ENCODE measurements at places on chromosomes 3 and 15. TPM values are rescaled to one million over a fixed set of nuclear protein-coding genes. Genes with fewer than 3 reads are reported as not detected.

The RASGRF1 gene
- polyA plus RNA-seq: not detected

The VGLL3 gene
- not detected for polyA plus RNA-seq

The CAND2 gene
- polyA plus RNA-seq: 0.12 TPM

The TRH gene
- polyA plus RNA-seq: not detected

The THPO gene
- not detected for polyA plus RNA-seq

The NGLY1 gene
- 98.3 TPM for polyA plus RNA-seq

The BLM gene
- polyA plus RNA-seq: 6.8 TPM

The CNTN4 gene
- polyA plus RNA-seq: not detected

The GRAMD2A gene
- polyA plus RNA-seq: not detected

The USP4 gene
- polyA plus RNA-seq: 61.9 TPM

The YEATS2 gene
- 3.4 TPM for polyA plus RNA-seq

DNA sequence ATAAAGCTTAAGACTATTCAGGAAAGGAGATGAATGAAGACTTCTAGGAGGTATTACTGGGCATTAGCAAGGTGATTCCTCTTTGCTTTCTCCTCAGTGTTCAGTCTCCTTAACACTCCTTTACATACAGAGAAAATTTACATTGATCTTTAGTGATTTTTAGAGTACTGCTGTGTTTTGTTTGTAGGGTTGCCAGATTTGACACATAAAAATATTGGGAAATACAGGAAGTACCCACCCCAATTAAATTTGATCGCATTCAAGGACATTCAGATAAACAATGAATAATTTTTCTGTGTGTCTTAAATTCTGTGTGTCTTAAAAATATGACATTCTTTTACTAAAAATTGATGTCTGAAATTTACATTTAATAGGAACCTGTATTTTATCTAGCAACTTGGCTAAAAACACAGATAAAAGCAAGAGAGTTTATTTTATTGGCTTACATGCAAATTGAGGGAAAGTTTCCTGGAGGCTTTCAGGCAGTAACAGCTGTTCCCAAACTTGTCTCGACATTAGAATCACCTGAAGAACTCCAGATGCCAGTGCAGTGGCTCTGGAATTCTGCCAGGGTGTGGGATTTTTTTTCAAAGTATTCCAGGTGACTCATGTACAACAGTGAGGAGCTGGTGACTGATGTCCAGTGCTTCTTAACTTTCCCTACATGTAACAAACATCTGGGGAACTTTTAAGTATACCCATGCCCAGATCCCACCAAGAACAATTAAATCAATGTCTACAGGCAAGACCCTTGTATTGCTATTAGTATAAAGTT is 23.4 kb upstream of the PLOD2 start:
- DNase-seq: no peak
- no peaks in the 10 kb centered on the region for H3K36me3 ChIP-seq
- H3K27ac ChIP-seq: no peak overlapping the region
- no peak overlapping the region for H3K4me3 ChIP-seq

GRCh38 chr3:12454076-12454815 is 30.0 kb upstream of the TSEN2 start:
- no peaks in the 10 kb centered on the region for H3K36me3 ChIP-seq
- H3K27ac ChIP-seq: no peak overlapping the region
- H3K27me3 ChIP-seq: no peaks in the 10 kb centered on the region
- H3K4me3 ChIP-seq: no peak overlapping the region
- no peaks in the 10 kb centered on the region for H3K4me1 ChIP-seq

DNA sequence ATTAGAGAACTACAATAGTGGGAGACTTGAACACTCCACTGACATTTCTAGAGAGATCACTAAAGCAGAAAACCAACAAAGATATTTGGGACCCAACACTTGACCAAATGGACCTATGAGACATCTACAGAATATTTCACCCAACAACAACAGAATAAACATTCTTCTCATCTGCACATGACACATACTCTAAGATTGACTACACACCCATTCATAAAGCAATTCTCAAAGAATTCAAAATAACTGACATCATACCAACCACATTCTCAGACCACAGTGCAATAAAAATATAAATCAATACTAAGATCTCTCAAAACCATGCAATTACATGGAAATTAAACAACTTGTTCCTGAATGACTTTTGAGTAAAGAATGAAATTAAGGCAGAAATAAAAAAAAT is 473.7 kb downstream of the LPP start:
- peaks cover 13% of the 10 kb centered on the region for H3K4me1 ChIP-seq
- no peak overlapping the region for H3K4me3 ChIP-seq
- no peaks in the 10 kb centered on the region for H3K27me3 ChIP-seq
- H3K27ac ChIP-seq: peak overlapping the region; percentile 87

DNA sequence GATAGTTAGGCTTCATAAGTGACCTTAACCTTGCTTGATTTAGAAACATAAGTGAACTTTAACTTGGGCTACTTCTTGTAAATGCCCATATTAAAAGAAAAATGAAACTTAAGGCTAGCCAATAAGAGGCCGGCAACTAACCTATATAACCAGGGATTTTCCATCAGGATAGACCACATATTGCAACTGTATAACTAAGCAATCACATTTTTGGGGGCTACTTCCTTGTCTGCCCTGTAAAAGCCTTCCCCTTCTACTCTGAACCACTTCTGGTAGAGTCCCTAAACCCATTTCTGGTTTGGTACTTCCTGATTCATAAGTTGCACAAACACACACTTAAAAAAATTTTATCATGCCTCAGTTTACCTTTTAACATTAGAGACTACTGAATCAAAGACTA is 150.9 kb upstream of the UBE2E2 start:
- peaks cover 4% of the 10 kb centered on the region for H3K4me1 ChIP-seq
- H3K4me3 ChIP-seq: no peak overlapping the region
- DNase-seq: no peak
- H3K27ac ChIP-seq: no peak overlapping the region
- peaks cover 3% of the 10 kb centered on the region for H3K36me3 ChIP-seq
- H3K27me3 ChIP-seq: no peaks in the 10 kb centered on the region

DNA sequence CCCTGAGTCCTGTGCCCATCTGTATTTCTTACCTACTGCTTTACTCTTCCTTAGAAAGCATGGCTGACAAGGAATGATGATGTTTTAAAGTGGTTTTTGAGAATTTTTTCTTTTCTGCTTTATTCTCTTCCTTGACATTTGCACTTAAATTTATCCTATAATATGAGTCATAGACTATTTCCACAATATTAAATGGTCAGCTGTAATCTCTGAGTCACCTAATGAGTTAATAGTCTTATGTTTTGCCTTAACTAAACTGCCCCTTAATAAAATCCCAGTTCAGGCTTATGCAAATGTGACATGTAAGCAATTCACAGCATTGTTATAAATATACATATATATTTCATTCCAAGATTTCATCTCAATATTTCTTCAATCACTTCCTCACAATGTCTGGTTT is 23.8 kb downstream of the MEIS2 start:
- no peak overlapping the region for H3K4me3 ChIP-seq
- H3K4me1 ChIP-seq: no peaks in the 10 kb centered on the region
- H3K27ac ChIP-seq: no peak overlapping the region
- no peaks in the 10 kb centered on the region for H3K36me3 ChIP-seq

- no peaks in the 10 kb centered on the region for H3K36me3 ChIP-seq
- no peak for DNase-seq
- no peaks in the 10 kb centered on the region for H3K4me1 ChIP-seq
- no peak overlapping the region for H3K27ac ChIP-seq
Observed at GRCh38 chr3:18086078-18086477, 339.1 kb downstream of the SATB1 start.

- no peak for DNase-seq
- H3K27me3 ChIP-seq: no peaks in the 10 kb centered on the region
- peaks cover 78% of the 10 kb centered on the region for H3K4me1 ChIP-seq
Observed at GRCh38 chr3:71127052-71127831, 456.3 kb downstream of the FOXP1 start.

- H3K4me1 ChIP-seq: no peaks in the 10 kb centered on the region
- no peaks in the 10 kb centered on the region for H3K27me3 ChIP-seq
- H3K4me3 ChIP-seq: no peak overlapping the region
- DNase-seq: no peak
Observed at GRCh38 chr3:141921316-141921715, 44.9 kb downstream of the ATP1B3 start.

GRCh38 chr3:36907911-36908646 is 36.8 kb downstream of the TRANK1 start:
- peaks cover 72% of the 10 kb centered on the region for H3K4me1 ChIP-seq
- peak overlapping the region; percentile 90 for H3K4me3 ChIP-seq
- H3K27ac ChIP-seq: peak overlapping the region; percentile 97
- H3K27me3 ChIP-seq: no peaks in the 10 kb centered on the region

- no peak overlapping the region for H3K27ac ChIP-seq
- H3K27me3 ChIP-seq: no peaks in the 10 kb centered on the region
- no peaks in the 10 kb centered on the region for H3K36me3 ChIP-seq
Observed at GRCh38 chr3:117263270-117263669, 553.7 kb downstream of the TUSC7 start.

- H3K36me3 ChIP-seq: no peaks in the 10 kb centered on the region
- DNase-seq: no peak
- H3K27me3 ChIP-seq: no peaks in the 10 kb centered on the region
- no peak overlapping the region for H3K27ac ChIP-seq
- H3K4me3 ChIP-seq: no peak overlapping the region
Observed at GRCh38 chr3:82790307-82791097, 1029.1 kb upstream of the GBE1 start.

GRCh38 chr15:88400084-88400483 is 67.1 kb downstream of the MRPL46 start:
- H3K4me1 ChIP-seq: peaks cover 33% of the 10 kb centered on the region
- DNase-seq: no peak
- no peaks in the 10 kb centered on the region for H3K36me3 ChIP-seq
- H3K27ac ChIP-seq: peak overlapping the region; percentile 57
- H3K4me3 ChIP-seq: no peak overlapping the region
- H3K27me3 ChIP-seq: no peaks in the 10 kb centered on the region

DNA sequence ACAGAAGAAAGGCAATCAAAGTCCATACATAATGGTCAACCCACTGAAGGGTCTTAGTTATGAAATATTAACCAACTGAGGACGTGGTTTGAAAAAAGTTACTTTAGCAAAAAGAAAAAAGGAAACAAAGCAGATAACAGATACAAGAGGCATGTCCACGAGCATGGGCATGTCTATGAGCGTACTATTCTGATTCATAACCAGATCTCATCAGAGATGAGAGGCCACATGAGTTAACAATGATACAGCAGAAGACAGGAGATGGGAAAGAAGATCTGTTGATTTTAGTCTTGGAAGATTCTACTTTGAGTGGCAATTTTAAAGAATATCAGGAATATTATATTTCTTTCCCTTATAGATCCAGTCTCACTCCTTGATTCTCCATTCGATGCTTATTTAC is 262.9 kb upstream of the SLITRK3 start:
- DNase-seq: no peak
- no peaks in the 10 kb centered on the region for H3K36me3 ChIP-seq
- H3K4me3 ChIP-seq: no peak overlapping the region
- no peaks in the 10 kb centered on the region for H3K4me1 ChIP-seq
- H3K27me3 ChIP-seq: no peaks in the 10 kb centered on the region

GRCh38 chr3:196524527-196524926 is 9.4 kb upstream of the SMCO1 start:
- no peak overlapping the region for H3K4me3 ChIP-seq
- peaks cover 6% of the 10 kb centered on the region for H3K36me3 ChIP-seq
- H3K4me1 ChIP-seq: no peaks in the 10 kb centered on the region
- H3K27me3 ChIP-seq: peaks cover 8% of the 10 kb centered on the region

- H3K27ac ChIP-seq: no peak overlapping the region
- H3K27me3 ChIP-seq: peaks cover 9% of the 10 kb centered on the region
- H3K4me3 ChIP-seq: no peak overlapping the region
- H3K4me1 ChIP-seq: no peaks in the 10 kb centered on the region
Observed at GRCh38 chr15:92645051-92645631, 10.4 kb downstream of the FAM174B start.

- H3K36me3 ChIP-seq: no peaks in the 10 kb centered on the region
- peaks cover 11% of the 10 kb centered on the region for H3K27me3 ChIP-seq
- DNase-seq: no peak
- no peaks in the 10 kb centered on the region for H3K4me1 ChIP-seq
Observed at GRCh38 chr3:149611149-149611548, 46.7 kb downstream of the WWTR1 start.

DNA sequence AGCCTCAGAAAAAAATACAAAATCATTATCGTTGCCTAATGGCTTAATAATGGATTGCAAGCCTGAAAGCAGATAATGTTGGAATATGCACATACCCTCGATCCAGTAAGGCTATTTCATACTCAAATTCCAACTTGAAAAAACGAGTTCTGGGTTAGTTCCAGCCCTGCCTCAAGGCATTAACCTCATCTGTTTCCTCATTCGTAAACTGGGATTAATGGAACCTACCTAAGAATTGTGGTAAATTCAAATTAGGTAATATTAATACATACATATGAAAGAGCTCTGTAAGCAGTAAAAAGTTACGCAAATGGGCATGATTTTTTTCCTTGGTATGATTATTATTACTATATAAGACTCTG is 107.5 kb downstream of the SRGAP3 start:
- peaks cover 41% of the 10 kb centered on the region for H3K27me3 ChIP-seq
- H3K4me1 ChIP-seq: no peaks in the 10 kb centered on the region
- no peak for DNase-seq
- H3K4me3 ChIP-seq: no peak overlapping the region
- no peaks in the 10 kb centered on the region for H3K36me3 ChIP-seq
- H3K27ac ChIP-seq: no peak overlapping the region

GRCh38 chr3:108673988-108674661 is 83.1 kb downstream of the RETNLB start:
- H3K36me3 ChIP-seq: peaks cover 20% of the 10 kb centered on the region
- H3K4me3 ChIP-seq: no peak overlapping the region
- H3K27me3 ChIP-seq: no peaks in the 10 kb centered on the region
- no peak for DNase-seq
- H3K27ac ChIP-seq: no peak overlapping the region

GRCh38 chr3:46710671-46711295 is 6.9 kb downstream of the PRSS50 start:
- no peak overlapping the region for H3K4me3 ChIP-seq
- DNase-seq: no peak
- H3K27me3 ChIP-seq: no peaks in the 10 kb centered on the region
- H3K36me3 ChIP-seq: no peaks in the 10 kb centered on the region
- no peak overlapping the region for H3K27ac ChIP-seq
- H3K4me1 ChIP-seq: no peaks in the 10 kb centered on the region

GRCh38 chr3:116051040-116051439 is 394.2 kb downstream of the LSAMP start:
- no peaks in the 10 kb centered on the region for H3K36me3 ChIP-seq
- H3K4me1 ChIP-seq: no peaks in the 10 kb centered on the region
- no peak for DNase-seq
- no peak overlapping the region for H3K4me3 ChIP-seq
- H3K27me3 ChIP-seq: no peaks in the 10 kb centered on the region

- peaks cover 35% of the 10 kb centered on the region for H3K27me3 ChIP-seq
- DNase-seq: no peak
- H3K27ac ChIP-seq: peak overlapping the region; percentile 83
- no peaks in the 10 kb centered on the region for H3K36me3 ChIP-seq
- peaks cover 14% of the 10 kb centered on the region for H3K4me1 ChIP-seq
- peak overlapping the region; percentile 89 for H3K4me3 ChIP-seq
Observed at GRCh38 chr15:70892912-70893560, 410 bp downstream of the LRRC49 start.

GRCh38 chr3:14716591-14716990 is 41.6 kb downstream of the C3orf20 start:
- no peaks in the 10 kb centered on the region for H3K27me3 ChIP-seq
- no peaks in the 10 kb centered on the region for H3K4me1 ChIP-seq
- no peak for DNase-seq
- H3K4me3 ChIP-seq: no peak overlapping the region
- no peak overlapping the region for H3K27ac ChIP-seq
